Adipose tissue (tissue), 3 donors: ENCODE measurements at places on chromosomes 3 and 15. TPM values are rescaled to one million over a fixed set of nuclear protein-coding genes. Genes with fewer than 3 reads are reported as not detected.

RPP25 gene
- polyA plus RNA-seq = 5.0 TPM

SUCNR1 gene
- 0.08 TPM for polyA plus RNA-seq

COPG1 gene
- 82.1 TPM for polyA plus RNA-seq

GPR160 gene
- 11.0 TPM for polyA plus RNA-seq

ASB14 gene
- polyA plus RNA-seq = not detected

DNAH12 gene
- 0.22 TPM for polyA plus RNA-seq

CFAP20DC gene
- polyA plus RNA-seq = 0.36 TPM

C3orf70 gene
- 0.23 TPM for polyA plus RNA-seq

GOLGA8O gene
- 0.74 TPM for polyA plus RNA-seq

CHL1 gene
- 17.1 TPM for polyA plus RNA-seq

REC114 gene
- not detected for polyA plus RNA-seq

IMPG2 gene
- under 0.01 TPM for polyA plus RNA-seq

ARPIN gene
- polyA plus RNA-seq = 9.0 TPM

TMCO5A gene
- not detected for polyA plus RNA-seq

RHCG gene
- 0.56 TPM for polyA plus RNA-seq

PROK2 gene
- polyA plus RNA-seq = 19.0 TPM

HCN4 gene
- 0.04 TPM for polyA plus RNA-seq

CAMKV gene
- polyA plus RNA-seq = not detected
